Right lobe of liver (tissue), 6 donors: ENCODE measurements at places on chromosomes 2 and 18.

DNA sequence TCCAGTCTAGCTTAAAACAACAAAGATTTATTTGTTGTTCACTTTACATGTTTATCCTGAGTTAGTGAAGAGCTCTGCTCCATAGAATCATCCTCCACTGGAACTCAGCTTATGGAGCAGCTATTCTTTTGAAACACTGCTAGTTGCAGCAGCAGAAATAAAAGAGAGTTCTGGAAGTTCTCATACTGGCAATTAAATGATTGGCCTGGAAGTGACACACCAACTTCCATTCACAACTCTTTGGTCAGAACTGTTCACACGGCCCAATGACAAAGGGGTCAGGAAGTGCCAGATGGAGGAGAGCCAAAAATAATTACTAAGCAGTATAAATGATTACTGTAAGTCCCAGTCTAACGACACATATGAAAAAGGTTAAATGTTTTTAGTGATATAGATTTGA is 39.1 kb downstream of the FBXO11 start:
- no peak for DNase-seq

DNA sequence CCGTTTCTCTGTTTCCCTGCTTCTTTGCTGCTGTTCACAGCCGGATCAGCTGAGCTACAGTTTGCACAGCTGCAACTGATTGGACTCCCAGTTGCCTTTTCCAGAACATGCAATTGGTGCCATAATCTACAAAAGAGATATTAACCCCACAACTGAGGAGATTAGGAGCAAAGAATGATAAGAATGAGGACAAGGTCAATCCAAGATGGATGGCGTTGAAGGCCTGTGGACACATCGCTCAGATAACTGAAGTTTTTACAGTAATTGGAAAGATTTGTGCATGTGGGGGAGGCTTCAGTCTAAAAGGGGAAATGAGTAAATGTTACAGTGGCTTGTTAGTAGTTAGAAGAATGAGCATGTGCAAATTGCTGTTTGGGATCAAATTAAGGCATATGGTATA is 263.2 kb downstream of the TGIF1 start:
- DNase-seq, result no peak

- no peak for DNase-seq
Observed at GRCh38 chr2:211373203-211373602, 816.8 kb downstream of the CPS1 start.

DNA sequence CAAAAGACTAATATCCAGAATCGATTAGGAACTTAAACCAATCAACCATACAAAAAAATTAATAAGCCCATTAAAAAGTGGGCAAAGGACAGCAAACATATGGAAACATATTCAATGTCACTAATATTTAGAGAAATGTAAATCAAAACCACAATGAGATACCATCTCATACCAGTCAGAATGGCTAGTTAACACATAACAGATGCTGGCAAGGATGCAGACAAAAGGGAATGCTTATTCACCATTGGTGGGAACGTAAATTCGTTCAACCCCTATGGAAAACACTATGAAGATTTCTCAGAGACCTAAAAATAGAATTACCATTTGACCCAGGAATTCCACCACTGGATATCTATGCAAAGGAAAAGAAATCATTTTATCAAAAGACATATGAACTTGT is 468.2 kb upstream of the ST6GAL2 start:
- no peak for DNase-seq

DNA sequence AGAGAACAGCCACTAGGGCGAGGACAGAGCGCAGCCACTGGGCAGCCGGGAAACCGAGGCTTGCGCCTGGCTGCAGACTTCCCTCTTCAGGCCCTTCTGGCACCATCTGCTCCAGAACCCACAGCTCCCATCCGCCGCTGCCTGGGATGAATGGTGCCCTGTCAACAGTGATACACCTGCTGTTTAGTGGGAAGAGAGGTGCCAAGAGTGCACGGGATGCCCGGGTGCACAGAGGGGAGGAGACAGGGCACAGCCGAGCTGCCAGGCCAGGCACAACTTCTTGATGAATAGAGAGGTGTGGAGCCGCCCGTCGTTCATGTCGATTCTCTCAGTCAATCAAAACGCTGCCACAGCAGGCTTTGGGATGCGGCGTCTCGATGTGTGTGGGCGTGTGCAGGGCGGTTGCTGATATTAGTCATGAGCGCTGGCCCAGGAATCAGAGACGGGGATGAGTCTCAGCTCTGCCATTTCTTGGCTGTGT is 39.5 kb downstream of the RRM2 start:
- no peak for DNase-seq

DNA sequence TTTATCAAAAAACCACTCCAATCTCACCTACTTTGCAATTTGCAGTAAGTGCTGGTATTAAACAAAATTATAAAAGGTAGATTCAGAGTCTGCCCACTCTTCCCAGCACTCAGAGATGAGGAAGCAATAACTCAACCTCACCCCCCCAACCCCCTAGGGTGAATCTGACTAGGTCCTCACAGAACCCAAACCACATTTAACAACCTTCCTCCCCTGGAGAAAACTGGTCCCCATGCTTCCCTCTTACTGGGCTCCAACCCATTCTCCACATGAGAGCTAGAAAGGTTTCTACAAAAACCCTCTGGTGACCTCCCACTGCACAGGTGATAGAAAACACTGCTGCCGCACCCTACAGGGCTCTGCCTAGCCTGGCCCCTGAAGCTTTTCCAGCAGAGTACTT is 40.5 kb upstream of the BMP10 start:
- no peak for DNase-seq

GRCh38 chr2:65122313-65122712 is 7.6 kb downstream of the RAB1A start:
- DNase-seq, result no peak

DNA sequence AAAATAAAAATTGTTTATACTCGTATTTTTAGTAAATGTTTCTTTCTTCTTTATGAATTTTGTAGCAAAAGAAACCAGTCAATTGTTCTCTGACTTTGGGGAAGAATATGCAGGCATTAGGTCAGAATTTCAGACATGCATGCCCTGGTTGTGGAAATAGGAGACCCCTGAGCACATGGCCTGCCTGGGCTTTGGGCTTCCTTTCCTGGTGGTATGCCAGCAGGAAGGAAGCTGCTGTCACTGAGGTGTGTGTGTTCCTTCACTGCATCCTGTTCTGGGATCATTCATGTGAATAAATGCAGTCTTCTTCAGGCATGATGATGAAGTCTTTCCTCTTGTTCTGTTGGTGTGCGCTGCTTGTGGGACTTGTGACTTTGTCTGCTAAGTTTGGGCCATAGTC is 920.2 kb upstream of the VRK2 start:
- no peak for DNase-seq

DNA sequence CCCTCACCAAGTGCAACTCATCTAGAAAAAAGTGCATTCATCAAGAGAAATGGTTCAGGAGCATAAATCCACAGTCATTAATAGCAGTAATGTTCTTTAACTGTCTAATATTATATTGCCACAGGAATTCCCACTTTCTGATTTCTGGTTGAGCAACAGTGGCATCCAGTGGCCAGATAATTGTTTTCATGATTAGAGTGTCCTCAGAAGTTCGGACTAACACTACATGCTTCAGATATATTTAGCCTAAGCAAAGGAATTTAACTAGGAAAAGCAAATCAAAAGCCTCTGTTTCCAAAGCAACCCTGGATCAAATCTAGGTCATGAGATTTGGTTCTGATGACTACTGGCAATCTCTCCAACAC is 9.8 kb upstream of the ERBB4 start:
- DNase-seq, result no peak

GRCh38 chr18:4204438-4204720 is 250.7 kb downstream of the DLGAP1 start:
- no peak for DNase-seq

GRCh38 chr2:60710707-60711106 is 45.4 kb upstream of the PAPOLG start:
- no peak for DNase-seq

DNA sequence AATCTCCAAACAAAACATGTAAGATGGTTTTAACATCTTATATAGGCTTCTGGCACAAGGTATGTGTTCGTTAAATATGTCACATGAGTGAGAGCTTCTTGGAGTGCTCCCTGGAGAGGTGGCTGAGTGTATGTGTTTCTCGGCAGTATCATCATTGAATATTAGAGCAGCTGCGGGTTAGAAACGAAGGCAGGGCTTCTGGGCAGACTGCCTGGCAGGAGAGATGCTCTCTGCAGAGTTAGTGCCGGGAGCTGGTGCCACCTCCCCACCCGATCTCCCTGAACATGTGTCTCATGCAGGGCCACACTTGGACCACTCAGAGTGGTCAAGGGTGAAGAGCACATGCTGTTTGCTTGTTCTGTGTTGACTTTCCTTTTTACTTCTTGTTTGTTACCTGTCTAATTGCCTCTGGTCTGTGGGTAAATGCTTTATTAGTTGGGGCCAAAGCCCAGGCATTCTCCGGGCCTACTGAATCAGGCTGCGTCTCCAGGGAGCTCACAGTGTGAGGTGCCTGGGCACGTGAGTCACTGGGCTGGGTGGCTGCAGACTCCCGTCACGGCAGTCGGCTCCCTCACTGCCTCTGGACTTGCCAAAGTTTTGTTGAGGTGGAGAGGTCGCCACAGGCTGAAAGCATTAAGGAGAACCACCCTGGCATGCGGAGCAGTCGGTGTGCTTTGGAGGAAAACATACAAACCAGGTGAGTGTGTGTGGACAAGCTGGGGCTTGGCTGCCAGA is 246.6 kb downstream of the FHOD3 start:
- no peak for DNase-seq

- no peak for DNase-seq
Observed at GRCh38 chr18:37962316-37962966, 396.8 kb upstream of the CELF4 start.

DNA sequence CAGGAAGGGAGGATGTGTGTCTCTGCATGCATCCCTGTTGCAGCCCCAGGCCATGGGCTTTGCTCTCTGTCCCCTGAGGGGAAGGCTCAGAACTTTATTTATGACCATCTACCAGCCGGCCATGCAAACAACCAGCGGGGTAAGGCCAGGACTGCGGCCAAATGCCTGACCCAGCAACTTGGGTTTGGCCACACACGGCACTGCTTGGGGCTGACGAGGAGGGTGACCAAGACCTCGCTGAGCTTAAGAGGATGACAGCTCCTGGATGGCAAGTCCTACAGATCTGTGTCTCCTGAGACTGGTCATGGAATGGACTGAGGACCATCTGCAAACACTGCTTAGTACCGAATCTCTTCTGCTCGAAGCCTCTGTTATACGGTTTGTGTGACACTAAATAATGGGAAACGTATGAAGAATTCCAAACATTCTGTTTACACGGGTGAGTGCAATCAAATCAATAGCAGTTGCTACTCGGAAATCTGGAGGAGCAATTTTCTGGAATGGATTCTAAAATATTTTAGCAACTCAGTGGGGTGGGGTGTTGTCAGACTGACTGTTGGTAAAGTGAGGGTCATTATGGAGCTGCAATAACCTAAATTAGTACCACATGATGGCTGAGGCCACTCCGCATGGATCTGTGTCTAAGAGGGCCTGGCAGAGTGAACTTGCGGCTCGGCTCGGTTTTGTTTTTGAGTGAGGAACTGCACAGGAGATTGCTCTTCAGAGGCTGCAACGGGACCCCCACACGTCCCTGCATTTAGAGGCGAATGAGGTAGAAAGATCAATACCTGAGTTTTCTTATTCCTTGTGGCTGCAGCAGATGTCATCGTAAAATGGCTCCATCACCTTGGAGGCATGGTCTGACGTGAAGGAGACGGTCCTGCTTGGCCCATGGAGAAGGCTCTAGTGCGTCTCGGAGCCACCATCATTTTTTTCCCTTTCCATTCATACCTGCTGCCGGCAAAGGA is 26.6 kb downstream of the TMEM18 start:
- DNase-seq, result no peak

GRCh38 chr18:1019191-1019590 is 114.5 kb downstream of the ADCYAP1 start:
- no peak for DNase-seq

GRCh38 chr2:149100739-149101699 is 62.5 kb downstream of the LYPD6B start:
- no peak for DNase-seq

DNA sequence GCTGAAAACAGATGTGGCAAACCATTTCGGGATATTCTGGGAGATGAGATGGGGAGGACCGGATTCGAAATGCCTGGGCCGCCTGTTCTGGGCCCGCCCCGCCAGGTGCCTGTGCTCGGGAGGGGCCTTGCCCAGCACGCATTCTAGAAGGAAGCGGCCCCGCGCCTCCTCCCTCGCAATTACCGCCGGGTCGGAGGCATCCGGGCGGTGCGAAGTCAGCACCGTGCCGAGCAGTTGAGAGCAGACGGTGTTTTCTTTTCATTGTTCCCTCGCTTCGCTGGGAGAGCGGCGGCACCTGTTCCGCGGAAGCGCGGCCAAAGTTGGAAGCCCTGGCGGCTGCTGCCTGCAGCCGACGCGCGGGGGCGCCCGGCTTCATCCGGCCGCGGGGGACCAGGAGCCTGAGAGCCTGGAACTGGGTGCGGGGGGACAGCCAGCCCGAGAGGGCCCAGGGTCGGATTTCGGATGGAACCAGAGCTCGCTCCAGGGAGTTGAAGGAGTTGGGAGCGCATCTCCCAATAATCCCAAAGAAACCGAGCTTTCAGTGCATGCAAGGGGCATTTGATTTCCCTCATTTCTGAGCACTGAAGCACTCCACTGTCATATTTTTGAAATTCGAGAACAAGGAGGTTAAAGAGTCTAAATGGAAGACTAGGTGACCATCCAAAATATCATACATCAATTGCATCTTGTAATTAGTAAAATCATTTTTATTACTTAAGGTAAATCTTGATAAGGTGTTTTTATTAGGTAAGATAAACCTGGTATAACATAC is 241.8 kb upstream of the RAB12 start:
- DNase-seq, result peak; percentile 55

DNA sequence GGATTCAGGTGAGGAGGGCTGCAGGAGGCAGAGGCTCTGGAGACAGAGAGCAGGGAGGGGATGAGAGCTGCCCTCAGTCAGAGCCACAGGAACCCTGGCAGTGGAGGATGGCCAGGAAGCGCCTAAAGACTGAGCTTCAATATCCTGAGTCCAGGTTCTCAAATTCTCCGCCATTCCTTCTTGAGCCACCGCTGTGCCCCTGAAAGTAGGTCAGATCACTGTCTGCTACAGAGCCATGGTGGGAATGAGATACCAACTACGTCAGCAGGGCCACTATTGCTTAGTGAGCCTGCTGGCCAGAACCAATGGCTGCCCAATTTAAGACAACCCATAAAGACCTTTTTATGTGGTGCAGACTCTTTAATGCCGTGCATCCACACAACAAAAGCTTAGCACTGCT is 155.5 kb downstream of the CTIF start:
- no peak for DNase-seq

GRCh38 chr2:12616456-12617156 is 100.1 kb upstream of the TRIB2 start:
- DNase-seq, result no peak
